ENCODE measurements at places on chromosomes 1 and 21.

DNA sequence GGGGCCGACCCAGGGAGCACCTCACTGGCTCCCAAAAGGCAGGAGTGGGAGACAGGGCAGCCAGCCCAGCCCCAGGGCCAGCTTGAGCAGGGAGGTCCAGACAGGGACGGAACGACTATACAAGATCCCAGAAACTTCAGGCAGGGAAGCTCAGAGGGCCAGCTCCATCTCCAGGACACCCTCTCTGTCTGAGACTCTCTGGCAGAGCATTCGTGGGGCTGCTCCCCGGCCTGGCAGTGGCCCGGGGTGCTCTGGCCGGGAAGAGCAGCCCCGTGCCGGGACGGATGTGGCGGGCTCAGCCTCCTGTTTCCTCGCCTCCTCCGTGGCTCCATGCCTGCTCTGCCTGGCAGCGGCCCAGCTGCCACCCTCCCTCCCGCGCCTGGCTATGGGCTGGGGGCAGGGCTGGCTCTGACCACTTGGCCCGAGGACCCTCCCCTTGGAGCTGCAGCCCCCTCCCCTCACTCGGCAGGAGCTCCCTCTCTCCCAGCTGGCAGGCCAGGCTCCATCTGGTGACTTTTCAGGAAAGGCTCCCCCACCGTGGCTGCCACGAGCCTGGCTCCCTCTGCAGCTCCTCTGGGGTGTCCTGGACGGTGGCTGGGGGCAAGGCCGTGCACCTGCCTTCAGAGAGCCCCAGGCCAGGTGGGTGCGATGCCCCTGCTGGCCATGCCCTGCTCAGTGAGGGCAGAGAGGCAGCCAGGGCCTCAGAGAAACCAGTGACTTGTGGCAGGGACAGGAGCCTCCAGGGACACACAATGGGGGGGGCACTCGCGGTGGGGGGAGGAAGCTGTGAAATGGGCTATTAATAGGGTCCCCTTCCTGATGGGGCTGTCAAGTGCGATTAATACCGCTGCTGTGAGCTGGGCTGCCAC, 5.6 kb upstream of the PLCH2 start:
- no peak for DNase-seq

DNA sequence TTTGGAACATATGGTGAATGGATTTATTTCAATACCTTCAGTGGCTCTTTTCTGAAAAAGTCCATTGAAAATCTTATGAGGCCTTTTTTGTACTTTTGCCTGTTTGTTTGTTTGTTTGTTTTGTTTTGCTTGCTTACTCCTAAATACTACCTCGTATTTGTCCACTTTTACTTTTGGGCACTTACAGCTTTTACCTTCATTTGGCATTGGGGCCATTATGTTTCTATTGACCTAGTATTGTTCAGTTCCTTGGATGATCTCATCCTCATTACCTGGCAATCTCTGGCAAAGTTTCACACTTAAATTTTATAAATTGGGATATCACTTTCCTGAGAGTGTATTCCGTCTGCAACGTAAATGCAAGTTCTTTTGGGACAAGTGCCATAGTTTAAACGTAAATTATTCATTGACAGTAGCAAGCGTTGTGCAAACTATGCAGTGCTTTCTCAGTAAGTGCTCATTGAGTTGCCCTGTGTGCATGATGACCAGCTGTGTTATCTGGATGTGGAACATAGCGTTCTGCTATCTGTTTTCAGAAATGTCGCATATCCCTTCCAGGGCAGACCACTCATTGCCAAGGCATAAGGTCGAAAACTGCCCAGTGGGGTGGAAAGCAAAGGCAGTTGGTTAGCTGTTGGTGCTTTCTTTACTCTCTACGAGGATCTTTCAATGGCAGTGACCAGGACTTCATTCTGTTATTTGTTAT, 51.1 kb downstream of the LRRC8D start:
- DNase-seq, result no peak

GRCh38 chr1:89112871-89113613, 12.9 kb downstream of the GBP2 start:
- DNase-seq, result no peak

- DNase-seq, result no peak
Observed at GRCh38 chr21:15741510-15741909, 11.7 kb downstream of the USP25 start.

- no peak for DNase-seq
Observed at GRCh38 chr1:108504447-108504846, 54.3 kb downstream of the NBPF6 start.

DNA sequence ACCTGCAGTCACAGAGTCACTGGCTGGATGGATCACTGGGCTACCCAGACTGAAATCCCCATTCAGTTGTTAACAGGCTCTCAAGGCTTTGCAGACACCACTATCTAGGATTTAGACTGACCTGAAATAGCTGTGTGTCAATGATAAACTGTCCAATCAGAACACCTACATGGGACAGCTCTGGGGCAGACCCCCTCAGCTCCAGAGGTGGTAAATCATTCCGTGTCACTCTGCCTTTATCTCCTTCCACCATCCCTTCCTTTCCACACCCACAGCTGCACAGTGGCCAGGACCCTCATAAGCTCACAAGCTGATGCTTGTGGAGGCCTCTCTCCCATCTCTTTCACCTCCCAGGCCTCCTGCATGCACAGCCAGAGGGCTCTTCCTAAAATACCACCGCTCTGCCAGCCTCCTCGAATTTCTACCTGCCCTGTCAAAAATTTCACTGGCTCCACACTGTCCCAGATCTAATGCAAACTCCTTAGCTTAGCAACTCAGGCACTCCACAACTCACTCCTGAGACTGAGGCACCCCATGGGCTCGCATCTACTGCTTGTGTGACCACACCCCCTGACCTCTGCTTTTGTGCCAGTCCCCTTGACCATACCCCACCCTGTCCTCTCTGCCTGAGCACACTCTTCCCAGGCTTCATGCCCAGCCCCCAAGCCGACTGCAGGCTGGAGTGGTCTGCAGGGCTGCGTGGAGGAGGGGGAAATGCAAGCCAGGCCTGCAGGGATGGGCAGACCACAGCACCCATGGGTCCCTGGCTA, 5.8 kb downstream of the CAPZB start:
- DNase-seq, result no peak

GRCh38 chr21:14403681-14404318, 20.9 kb upstream of the HSPA13 start:
- no peak for DNase-seq

DNA sequence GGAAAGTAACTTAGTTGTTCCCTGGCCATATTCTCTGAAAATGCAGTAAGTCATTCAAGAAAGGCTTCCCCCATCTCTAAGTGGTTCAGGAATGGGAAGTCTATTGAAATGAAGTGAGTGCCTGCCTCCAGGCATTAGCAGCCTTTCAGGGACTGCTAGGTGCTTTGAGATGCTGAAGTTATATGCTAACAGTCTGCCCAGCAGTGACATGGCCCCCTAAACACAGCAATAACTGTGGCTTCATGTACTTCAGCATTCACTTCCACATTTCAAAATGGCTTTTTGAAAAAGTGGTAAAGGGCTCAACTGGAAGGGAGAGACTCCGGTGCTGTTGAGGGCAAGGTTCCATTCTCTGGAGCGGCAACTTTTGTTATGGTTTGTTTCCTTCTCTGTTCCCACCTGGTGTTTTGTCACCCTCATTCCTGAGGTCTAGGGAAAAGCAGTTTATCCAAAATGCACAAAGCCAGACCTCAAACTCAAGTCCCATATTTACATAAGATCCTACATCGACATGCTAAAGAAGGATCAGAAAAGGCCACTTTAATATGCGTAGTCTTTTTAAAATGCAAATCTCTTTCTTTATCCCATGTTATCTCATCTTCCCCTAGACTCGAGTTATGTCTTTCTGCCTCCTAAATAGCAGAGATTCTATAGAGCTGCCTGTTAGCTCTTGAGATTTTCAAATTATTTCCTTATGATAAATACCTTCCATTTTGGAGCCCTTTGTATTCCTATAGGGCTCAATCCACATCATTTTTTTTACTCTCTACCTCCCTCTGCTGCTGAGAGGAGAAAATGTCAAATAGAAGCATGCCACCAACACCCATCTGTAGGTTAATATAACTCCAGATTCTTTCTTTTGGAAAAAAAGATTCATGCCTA, 34.2 kb upstream of the LRRC8C start:
- no peak for DNase-seq

GRCh38 chr21:16378525-16378924, 648.7 kb downstream of the USP25 start:
- DNase-seq, result no peak

DNA sequence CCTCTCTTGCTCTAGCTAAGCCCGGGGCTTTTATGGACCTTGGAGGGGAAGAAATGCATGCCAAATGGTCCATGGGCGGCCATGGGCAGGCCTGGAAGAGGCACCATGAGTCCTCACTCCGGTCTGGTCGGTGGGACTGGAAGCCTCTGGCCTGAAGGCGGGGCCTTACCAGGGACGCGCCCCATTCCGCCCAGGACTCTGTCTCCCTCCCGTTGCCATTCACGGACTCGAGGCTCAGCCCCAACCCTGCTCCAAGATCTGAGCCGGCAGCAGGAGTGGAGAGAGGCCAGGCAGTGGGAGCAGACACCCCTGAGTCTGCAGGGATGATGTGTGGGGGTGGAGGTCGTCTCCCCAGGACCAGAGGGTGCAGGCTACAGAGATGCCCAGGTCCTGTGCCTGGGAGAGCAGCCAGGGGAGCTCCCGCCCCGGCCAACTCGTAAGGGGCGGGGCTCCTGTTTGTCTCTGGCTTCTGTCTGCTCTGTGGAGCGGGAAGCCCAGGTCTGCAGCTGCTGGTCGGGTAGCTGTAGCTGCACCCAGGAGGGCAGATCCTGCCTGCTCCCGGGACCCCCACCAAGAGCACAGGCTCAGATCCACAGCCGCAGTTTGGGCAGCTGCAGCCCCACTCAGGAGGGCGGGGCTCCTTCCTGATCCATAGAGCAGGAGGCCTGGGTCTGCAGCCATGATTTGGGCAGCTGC, 8.3 kb upstream of the KANK4 start:
- no peak for DNase-seq

DNA sequence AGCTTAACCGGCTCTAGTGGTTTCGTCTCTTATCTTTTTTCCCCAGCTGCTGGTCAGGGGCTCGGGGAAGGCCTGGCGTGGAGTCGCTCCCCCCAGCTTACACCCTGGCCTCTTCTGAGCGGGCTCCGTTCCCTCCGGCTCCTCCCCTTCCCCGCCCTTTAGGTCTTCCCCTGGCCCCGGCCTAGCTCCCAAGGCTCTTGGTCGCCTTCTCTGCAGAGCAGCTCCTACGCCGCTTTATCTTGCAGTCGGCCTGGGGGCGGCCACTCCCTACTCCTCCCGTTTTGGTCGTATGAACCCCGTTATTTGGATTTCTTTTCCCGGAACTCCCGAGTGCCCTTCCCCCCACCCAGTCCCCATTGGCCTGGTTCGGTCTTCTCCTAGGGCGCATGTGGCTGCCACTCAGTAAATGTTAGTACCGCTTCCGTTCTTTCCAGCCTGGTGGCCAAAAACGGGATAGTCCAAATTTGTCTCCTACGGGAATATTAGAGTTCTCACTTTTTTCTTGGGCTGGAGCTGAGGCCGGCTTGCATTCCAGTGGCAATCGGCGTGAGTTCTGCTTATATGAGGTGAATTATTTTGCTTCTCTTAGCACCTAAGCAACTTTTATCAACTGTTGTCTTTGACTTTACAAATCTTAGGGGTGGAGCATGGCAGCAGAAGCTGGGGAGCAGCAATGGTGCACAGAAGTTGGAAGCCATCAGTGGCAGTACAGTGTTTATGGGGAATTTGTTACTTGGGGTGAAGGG, 467 bp downstream of the THRAP3 start:
- no peak for DNase-seq

GRCh38 chr1:65176591-65176990, 28.6 kb downstream of the AK4 start:
- no peak for DNase-seq

DNA sequence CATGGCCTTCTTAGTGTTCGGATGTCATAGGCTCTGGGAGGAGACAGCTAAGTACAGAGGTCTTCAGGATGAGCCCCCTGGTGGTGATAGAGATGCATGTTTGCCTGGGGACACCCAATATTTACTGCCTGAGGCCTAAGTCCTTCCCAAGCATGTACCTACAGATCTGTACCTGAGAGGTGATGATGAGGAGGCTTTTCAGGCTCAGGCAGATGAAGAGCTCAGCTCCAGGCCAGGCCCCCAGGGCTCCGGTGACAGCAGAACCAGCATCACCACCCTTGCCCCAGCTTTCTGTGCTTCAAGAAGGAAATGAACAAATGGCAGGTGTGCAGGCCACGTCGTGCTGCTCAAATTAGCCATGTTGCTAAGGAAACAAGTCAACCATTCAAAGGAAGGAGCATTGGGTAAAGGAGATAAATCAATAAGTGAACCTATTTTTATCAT, 21.1 kb downstream of the CACNA1E start:
- no peak for DNase-seq
